Activated CD8-positive, alpha-beta memory T cell treated with anti-CD3 and anti-CD28 coated beads, Interleukin-2, amount 10 ng/mL, durations not matched to agents 7 days and 5 days (primary cell): ENCODE measurements at places on chromosomes 3 and 15.

DNA sequence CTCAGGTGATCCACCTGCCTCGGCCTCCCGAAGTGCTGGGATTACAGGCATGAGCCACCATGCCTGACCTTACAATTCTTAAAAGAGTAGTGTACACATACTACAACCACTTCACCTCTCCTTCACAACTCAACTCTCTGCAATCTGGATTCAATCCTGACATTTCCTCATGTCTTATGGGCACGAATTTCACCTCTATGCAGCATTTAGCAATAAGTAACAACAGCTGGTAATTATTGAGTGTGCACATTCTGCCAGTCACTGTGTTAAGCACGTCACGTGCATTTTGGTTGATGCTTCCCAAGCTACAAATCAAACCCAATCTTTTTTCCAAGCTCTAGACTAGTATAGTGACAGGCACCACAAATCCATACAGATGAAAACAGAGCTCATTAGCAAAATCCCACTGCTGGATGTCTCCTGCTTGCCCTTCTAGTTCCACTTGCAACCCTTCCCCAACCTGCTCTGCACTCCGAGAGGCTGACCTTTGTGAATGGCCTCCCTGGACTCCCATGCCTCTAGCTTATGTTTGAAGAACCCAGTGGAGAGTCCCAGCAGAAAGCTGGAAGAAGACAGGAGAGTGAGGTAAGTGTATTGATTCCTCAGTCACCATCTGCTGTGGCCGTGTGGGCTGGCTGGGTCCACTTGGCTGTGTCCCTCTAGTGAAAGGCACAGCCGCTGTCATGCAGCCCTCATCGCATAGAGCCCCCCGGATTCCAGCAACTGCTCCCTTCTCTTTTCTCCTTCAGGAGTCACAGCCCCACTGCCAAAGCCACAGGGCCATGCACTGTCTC lies 176.5 kb downstream of the MEX3B start:
- no peak for DNase-seq

DNA sequence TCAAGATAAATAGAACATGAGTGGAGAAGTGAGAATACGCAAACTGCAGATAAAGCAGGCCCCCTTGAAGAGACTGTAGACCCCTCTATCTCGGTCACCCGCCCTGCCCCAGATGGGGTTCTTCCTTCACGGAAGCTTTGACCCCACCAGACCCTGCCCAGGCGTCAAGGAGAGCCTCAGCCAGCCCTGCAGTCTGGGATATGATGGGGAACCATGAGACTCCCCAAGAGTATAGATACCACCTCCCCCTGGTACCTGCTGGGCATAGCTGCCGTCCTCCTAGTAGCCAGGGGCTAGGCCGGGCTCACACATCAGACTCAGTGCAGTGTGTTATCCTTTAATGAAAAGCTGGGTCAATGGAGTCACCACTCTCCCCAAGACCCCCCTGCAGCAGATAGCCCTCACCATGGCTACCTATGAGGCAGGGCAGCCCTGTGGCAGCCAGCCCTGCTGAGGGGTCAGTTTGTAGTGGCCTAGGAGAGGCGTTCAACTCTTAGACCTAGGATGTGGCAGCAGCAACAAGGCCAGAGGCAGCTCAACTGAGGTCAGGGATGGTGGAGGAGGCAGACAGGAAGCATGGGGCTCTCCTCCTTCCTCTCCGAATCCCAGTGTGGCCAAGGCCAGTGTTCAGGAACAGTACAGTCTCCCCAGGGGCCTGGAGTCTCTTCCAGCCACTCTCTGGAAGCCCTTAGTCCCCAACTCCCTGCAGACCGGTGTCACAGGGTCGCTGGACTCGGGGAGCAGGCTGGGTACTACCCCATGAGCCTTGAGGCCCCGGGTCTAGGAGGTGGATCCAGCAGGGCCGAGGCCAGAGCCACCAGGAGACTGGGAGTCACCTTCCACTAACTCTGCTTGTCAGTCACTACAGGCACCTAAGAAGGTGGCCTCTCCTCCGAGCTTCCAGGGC lies 26.1 kb downstream of the PLXNB1 start:
- DNase-seq: peak; percentile 33

DNA sequence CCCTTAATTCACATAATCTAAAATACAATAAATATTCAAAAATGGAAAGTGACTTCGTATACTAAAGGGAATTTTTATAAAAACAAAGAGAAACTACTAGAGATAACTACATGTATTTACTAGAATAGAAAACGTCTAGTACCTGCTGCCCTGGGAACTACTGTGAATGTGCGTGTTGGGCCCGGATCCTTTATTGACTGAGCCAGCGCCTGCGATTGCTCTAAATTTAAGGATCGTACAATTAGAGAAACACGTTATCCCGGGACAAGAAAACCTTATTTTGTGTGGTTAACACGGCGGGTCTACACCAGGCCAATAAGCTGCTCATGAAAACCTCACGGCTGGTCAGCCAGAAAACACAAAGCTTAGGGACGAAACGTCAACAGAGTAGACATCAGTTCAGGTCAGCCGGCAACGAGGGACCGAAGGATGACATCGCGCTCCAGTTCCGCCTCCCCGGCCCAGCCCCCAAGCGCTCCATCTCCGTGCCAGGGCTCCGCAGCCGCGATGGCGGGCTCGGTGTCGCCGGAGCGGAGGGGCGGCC lies 555 bp downstream of the TM2D3 start:
- no peak for DNase-seq

DNA sequence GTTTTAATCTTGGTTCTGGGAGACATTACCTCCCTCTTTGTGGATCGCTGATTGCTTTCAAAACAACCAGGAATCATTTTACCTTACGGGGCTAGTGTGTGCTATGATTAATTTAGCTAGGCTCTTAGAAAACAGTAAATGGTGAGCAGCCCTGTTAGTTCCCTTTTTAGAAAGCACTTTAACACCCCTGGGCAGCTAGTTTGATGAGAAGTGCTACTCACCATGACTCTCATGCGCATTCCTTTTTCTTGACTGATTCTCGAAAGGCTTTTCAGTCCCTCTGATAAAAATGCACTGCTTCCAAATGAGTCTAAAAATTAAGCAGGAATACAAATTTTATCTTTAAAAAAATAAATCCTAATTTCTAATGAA lies 75.3 kb upstream of the LEKR1 start:
- no peak for DNase-seq

DNA sequence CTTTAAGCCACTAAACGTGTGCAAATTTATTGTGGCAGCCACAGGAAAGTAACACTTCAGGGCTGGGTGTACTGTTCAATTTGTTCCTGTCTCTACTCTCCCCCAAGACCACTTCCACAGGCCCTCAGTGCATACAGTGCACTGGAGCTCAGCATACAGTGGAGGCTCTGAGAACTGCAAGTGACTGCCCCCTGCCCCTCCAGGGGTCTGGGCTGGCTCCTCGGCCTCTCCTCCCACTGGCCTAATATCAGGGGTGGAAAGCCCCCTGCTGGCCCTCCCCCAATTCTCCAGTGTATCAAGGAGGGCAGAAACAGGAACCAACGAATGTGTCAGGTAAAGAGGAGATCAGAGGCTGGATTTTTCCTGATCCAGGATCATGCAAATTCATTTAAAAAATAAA lies 19.9 kb upstream of the HEG1 start:
- no peak for DNase-seq
